Activated CD8-positive, alpha-beta T cell treated with anti-CD3 and anti-CD28 coated beads, Interleukin-2, amount 10 ng/mL, durations not matched to agents 7 days and 5 days (primary cell): ENCODE measurements at places on chromosomes 5 and 9.
A peak's percentile ranks its signal among the peaks of the same experiment; 100 is the strongest.

DNA sequence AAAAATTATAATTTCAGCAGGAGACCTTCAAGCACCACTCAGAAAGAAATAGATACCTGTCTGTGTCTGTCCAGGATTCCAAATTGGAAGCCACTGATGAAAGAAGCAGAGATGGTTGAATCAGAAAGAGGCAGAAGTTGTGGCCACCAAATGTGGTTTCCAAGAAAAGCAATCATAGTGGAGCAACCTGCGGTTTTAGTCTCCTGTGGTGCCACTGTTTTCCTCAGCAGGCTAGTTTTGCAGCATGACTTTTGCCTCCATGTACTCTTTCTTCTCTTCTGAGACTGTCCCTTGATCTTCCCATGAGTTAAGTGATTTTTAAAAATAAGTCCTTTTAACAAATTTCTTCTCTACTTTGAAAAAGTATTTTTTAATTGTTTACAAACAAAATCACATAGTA, 535.8 kb downstream of the CYLC2 start:
- no peak for DNase-seq

GRCh38 chr5:133732536-133732935, 120.2 kb upstream of the FSTL4 start:
- no peak for DNase-seq

- DNase-seq = no peak
These were observed 28.4 kb upstream of the BOD1 start for GRCh38 chr5:173644673-173645436.

GRCh38 chr9:73548201-73548600, 396.5 kb downstream of the ANXA1 start:
- DNase-seq = no peak

- DNase-seq = no peak
These were observed 118.8 kb downstream of the TRIM36 start for GRCh38 chr5:115050866-115051265.

- DNase-seq = no peak
These were observed 27.3 kb downstream of the SARDH start for GRCh38 chr9:133710661-133711427.

DNA sequence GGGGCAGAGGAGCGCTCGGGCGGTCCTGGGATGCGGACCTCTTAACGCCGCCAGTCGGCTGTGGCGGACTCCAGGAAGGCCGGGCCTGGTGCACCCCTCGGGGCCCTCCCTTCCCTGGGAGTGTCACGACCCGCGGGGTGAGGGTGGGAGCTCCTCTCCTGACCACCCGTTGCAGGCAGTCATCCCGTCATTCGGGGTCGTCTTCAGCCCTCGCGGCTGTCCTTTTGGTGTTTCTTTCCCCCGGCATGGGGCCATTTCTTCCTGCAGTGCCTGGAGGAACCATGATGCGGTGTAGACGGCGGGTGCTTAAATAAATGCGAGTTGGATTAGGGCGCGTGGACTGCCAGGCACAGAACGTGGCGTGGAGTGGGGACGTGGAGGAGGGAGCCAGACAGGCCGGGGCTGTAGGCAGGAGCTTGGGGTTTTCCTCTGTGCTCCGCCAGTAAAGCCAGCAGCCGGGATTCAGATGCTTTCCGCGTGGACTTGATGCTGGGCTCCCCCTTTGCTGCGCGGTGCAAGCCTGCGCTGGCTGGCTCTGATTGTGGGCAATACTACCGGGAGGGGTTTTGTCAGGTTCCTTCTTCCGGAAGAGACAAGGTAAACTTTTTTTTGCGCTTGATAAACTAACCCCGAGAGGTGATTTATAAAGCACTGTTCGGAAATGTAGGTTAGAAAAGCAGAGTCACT, 868 bp downstream of the KDM4C start:
- peak; percentile 73 for DNase-seq

DNA sequence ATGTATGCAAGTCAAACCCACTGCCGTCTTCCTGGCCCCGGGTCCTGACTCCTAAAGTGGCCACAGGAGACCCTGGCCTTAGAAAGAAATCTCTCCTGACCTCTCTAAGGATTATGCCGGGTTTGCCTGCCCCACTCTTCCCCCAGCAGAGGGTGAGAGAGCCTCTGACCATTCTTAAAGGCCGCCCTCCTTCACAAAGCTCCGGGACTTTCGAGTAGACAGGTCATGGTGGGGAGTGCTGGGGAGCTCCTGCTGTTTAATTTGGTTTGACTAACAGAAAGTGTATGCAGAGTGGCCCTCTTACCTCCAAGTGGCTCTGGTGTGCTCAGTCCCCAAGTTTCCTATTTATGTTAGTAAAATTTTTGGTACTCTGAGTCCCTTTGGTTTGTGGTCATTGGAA, 111.8 kb downstream of the LRRC70 start:
- no peak for DNase-seq
